A549 (cell line): ENCODE measurements at places on chromosomes 12 and 14.

DNA sequence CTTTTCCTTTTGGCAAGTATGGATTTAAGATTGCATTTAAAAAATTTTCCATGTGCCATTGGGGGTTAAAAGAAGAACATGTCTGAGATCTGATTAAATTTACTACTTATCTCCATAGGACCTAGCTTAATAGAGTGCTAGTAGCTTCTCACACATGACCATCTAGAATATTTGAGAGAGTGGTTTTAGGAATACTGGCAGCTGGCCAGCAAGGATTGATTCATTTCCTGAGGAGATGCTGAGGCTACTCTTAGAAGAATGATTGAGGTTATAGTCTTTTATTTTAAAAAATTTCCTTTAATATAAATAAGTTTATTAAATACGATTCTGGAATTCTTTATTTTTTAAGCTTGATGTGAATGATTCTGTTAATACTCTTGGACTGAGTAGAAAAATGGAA is 56.2 kb downstream of the MIPOL1 start:
- no peak for DNase-seq

DNA sequence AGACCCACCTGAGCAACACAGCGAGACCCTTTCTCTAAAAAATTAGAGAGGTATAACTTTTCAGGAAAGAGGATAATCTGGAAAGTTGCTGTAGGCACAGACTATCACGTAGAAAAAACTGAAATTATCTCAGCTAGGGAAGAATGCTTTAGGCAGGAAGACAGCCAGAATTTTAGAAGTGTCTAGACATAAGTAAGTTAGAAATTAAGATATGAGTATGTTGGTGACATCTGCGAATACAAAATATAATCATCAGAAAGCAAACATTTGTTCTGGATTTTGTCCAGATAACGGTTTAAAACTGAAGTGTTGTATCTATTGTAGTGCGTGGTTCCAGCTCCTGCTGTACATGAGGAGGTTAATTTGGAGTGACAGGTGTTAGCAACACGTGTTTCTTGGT is 123.2 kb downstream of the FBXL14 start:
- DNase-seq: no peak

DNA sequence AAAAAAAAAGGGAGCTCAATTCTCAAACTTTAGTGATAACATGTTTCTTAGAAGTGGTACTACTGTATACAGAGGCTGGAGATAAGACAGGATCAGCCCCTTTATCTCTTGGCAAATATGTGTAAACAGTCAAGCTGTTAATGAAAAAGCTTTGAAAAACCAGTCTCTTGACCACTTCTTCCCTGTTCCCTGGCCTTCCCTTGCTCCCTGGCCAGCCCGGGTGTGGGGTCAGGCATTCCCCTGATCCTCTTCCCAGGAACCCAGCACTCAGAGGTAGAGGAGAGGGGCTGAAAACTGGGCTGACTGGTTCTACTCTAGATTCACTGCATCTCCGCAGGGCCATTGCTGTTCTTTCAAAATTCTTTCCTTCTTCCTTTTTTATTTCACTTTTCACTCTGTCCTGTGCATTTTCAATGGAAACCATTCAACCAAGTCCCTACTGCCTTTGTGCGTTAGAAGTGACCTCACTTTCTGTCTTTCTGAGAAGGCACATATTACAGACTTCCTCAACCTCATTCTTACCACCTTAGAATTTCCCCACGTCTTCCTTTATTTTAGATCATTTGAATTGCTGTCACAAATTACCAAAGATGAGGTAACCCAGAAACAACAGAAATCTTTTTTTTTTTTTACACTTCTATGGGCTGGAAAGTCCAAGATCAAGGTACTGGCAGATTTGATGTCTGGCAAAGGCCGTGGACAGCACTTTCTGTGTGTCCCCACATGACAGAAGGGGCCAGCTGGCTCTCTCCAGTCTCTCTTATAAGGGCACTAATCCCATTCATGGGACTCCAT is 5.7 kb downstream of the GNG2 start:
- DNase-seq: no peak

DNA sequence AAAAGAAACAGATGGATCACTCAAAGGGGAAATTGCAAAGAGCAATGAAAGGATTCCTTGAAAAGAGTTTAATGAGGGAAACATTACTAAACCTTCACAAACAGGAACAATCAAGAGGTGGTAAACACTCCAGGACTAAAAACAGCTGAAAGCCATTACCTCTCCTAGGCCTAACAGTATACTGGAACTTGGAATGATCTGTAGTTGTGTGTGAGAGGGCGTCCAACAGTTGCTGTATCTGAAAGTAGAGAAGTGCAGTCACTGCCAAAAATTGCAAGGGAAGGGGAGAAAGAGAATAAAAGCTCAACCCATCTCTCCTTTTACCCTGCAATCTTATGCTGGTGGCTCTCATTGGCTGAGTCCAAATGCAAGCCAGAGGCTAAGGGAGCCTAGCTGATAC is 17.0 kb upstream of the MIS18BP1 start:
- no peak for DNase-seq

GRCh38 chr12:76197283-76197682 is 112.8 kb upstream of the NAP1L1 start:
- DNase-seq: no peak

- DNase-seq: no peak
These were observed 39.8 kb upstream of the PPP1R13B start for GRCh38 chr14:103887170-103887501.

- peak; percentile 12 for DNase-seq
These were observed 54.9 kb upstream of the NUDT4 start for GRCh38 chr12:93322784-93323183.
